ENCODE measurements at places on chromosomes 2 and 18. TPM values are rescaled to one million over a fixed set of nuclear protein-coding genes. Genes with fewer than 3 reads are reported as not detected.

The HRH4 gene
- total RNA-seq = 0.10 TPM

The SYT4 gene
- total RNA-seq = not detected

The BUB1 gene
- total RNA-seq = 0.84 TPM

The FAM110C gene
- 3.3 TPM for total RNA-seq

The MYO1B gene
- 86.4 TPM for total RNA-seq

The BAZ2B gene
- 82.6 TPM for total RNA-seq

DNA sequence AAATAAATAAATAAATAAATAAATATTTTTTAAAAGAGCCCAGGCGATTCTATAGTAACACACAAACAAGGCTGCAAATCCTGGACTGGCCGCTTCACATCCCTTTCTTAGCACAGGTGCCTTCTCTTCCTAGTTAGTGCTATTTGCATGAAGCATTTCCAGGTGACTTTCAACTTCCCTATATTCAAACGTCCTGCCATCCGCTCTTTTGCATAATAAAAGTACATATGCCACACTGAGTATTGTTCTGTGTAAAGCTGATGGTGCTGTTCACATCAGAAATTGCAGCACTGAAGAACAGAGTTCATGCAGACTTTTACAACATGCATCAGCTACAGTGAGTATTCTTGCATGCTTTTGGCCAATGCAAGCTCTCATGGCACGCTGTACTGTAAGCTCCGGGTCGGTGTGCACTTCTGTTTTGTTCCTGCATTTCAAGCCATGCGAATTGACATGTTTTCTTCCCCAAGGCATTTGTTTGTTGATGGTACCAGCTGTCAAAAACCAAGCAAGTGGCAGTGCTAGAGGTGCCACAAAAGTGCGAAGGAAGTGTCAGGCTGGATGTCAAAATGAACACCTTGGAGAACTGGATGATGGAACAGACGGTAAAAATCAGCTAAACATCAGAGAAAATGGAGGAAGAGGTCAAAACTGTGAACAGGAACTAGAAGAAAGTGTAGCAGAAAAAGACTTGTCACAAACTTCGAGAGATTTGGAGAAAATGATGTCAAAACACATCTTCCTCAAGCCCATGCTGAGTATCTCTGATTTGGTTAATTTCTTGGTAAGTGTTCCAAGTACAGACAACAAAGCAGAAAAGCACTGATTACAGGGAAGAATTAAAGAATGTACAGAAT is 25.5 kb upstream of the CEP68 start:
- DNase-seq = no peak

DNA sequence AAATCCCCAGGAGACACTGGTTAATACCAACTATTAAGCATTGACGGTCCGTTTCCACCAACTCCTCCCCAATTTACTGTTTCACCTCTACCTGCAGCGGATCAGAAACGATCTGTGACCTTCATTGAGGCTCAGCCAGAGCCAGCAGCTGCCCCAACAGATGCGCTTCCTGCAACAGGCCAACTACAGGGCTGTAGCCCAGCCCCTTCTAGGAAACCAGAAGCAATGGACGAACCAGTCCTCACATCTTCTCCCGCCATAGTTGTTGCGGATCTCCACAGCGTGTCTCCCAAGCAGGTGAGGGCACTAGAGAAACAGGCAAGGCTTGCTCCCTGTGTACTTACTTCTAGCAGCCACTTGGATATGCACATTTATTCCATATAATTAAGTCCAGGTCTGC is 8.5 kb upstream of the RPE start:
- DNase-seq = no peak

DNA sequence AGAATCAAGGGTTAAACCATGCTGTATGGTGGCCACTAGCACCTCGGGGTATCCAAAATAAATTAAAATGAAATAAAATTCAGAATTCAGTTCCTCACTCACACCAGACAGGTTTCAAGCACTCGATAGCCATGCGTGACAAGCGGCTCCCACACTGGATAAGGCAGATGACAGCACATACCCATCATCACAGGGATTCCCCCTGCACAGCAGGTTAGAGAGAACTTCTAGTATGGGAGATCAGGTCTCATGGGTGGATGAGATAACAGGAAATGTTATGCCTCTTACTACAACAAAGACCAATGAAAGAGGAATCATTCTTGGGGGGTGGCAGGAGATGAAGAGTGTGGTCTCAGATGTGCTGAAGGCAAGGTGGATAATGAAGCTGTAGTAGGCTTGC is 121.9 kb upstream of the ACAA2 start:
- DNase-seq = no peak

DNA sequence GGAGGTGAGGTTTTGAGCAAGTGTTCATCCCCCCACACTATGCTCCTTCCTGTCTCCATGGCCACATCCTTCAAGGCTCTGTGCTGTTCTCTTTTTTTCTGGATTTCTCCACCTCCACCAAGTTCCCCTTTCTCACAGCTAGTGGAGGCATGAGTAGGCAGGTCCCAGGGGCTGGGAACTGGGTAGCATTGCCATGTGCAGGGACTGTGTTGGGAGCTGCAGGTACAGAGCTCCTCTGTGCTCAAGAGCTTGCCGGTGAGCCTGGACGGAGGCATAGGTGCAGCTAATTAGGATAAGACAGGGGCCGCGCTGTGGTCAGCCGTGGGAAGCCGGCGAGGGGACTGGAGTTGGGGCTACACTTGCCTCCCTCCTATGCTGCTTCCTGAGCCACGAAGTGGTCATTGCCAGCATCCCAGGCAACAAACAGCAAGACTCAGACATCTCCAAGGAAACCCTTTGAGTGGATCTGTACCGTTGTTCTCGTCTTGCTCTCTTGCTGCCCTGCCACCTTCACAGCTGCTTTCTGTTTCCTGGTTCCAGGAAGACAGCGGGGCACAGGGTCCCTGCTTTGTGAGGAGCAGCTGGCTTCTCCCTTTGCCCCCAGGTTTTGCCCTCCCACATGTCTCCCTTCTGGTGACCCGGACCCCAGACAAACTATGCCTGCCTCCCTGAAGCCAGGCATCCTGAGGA is 36.9 kb downstream of the ATOH8 start:
- peak; percentile 33 for DNase-seq

DNA sequence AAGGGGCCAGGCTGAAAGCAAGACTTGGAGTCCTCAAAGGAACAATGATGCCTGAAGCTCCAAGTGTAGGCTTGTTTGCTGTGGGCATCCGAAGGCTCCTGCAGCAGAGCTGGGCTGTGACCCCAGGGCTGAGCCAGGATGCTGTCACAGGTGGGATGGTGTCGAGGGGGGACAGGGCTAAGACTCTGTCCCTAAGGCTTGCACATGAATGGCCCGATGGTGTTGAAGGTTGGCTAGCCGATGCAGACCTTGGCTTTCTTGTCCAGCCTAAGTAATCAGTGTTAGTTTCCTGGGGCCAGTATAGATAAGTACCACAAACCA is 251.0 kb downstream of the NDUFA10 start:
- no peak for DNase-seq

DNA sequence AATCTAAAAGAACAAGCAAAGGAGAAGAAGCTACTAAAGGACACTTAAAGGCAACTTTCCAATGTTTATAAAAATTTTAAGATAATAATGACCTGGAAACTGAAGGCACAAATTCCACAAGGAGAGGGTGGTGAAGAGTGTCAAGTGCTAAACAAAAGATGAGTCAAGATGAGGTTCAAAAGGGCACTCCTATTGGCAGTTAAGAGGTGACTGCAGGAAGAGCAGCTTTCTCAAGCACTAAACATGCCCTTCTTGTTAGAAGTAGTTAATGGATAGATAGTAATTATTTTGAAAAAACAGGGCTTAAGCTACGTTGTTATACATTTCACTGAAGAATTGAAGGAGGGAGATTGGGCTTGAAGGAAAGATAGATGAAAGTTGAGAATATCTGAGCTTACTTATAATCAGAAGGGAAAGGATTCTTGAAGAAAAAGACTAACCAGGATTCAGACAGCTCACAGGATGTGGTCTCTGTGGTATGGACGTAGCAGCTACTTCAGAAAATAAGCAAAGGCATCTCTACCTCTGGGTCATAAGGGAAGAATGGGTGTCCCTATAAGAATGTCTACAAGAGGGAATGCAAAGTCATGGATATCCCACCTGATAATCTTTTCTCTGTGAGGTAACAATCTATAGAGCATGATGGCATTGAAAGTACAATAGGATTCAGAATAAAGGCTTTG is 454.7 kb upstream of the SLC39A10 start:
- no peak for DNase-seq

GRCh38 chr2:223470602-223471001 is 131.6 kb downstream of the SCG2 start:
- DNase-seq = no peak

DNA sequence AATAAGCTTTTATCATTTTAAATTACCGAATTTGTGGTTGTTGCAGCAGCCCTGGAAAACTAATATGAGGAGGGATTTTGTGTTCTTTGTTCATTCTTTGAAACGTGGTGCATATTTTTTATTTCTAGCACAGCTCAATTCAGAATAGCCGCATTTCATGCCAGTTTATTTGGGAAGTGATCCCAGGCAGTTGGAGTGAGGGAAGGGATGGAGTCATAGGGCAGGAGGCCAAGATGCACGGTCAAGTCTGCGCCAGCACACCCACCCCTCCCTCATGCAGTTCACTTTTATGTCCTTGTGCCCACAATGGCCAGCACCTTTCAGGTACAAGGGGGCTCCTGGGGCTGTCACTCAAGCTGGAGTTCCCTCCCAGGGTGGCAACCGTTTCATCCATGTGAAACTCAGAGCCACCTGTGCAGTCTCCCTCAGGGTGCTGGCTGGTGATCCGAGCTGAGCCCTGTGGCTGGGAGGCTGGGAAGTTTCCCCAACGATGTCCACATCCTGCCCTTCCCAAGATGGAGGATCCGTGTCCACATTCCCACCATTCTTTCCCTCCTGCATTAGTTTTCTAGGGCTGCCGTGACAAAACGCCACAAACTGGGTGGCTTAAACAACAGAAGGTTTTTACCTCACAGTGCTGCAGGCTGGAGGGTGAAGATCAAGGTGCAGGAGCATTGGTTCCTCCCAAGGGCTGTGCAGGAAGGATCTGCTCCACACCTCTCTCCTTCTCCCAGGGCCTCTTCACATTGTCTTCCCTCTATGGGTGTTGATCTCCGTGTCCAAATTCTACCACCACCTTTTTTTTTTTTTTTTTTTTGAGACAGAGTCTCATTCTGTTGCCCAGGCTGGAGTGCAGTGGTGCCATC is 68.5 kb upstream of the ITGA6 start:
- DNase-seq = peak; percentile 78

GRCh38 chr2:118622913-118623312 is 224.5 kb downstream of the EN1 start:
- DNase-seq = no peak

DNA sequence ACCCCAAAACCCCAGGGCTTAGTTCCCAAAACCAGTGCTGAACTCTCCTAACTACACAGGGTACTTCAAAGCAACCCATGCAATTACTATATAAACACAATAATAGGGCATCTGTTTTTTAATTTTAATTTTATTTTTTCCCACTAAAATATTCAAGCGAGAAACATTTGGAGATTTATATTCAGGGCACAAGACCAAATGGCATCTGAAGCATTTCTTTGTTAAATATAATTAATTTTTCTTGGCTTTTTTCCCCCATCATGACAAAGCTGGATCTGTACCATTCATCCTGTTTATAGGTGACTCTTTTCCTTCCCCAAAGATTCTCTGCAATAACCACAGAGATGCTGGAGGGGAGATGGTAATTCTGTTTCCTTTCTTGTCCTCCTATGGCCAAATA is 18.1 kb upstream of the HDAC4 start:
- DNase-seq = no peak

DNA sequence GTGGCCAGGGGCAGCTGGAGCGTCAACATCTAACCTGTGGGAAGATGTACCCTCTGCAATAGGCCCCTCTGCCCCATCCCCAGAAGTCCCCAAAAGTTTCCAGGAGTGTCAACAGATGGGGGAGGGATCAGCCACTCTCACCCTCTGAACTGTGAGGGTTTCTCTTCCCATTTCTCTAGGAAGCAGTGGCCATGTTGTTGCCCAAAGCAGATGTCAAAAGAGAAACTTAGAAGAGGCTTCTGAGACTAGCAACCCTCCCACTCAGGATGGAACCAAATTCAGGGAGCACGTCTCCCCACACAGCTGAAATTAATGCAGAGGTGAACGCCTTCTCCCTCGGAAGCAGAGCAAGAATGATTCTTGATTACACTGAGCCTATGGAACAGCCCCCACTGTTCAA is 70.3 kb downstream of the ARL4C start:
- DNase-seq = no peak

DNA sequence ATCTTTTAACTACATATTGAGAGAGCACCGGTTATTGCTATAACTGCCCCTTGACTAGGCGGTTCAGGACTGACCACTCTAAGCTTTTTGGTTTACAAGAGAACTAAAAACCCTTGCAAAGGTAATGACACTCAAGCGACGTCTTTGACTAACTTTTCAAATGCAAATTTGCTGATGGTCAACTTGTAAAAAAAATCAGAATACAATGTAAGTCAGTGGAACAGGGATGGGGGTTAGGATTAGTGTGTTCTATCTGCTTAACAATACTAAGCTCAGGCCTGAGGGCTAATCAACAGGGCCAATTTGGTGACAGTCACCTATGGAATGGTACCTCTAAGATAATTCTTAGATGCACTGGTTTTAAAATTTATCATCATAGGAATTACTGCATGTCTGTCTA is 57.1 kb downstream of the ZAP70 start:
- no peak for DNase-seq

GRCh38 chr2:206054952-206055351 is 31.0 kb downstream of the INO80D start:
- no peak for DNase-seq

GRCh38 chr2:26214759-26215158 is 29.7 kb downstream of the HADHA start:
- no peak for DNase-seq

DNA sequence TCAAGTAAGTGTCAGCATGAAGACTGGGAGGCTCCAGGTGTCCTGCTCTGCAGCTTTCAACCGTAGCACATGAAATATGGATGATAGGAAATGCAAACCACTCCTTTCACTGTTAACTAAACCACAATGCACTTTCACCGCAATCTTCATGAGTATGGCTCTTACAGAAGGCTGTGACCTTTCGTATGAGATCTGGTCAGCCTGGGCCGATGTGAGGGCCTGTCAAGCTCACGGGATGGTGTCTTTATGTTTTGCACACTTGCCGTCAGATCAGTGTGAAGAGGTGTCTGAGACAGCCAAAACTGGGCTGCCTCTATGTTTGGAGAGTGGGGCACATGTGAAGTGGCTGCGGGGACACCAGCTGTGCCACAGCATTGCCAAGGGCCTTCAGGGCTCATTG is 62.8 kb upstream of the AFF3 start:
- DNase-seq = no peak

DNA sequence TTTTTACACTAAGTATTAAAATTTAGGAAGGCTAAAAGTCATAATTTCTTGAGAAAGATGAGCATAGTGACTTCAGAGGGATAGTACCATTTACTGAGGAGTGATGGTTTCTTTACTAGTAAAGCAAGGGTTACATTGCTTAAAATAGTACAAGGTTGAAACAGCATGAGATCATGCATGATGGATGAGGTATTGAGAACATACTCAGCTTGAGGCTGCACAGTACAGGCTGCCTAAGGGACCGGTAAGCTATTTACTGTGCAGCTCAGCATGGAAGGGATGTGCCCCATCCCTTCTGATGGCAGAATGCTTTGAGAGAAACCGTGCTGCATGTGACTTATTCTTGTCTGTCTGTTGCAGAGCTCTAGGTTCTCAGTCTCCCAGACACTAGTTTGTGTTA is 122.1 kb downstream of the EML6 start:
- DNase-seq = no peak
